ENCODE measurements at places on chromosomes 1 and 21.

- no peak for DNase-seq
Observed at GRCh38 chr1:31790140-31790539, 25.7 kb downstream of the SPOCD1 start.

DNA sequence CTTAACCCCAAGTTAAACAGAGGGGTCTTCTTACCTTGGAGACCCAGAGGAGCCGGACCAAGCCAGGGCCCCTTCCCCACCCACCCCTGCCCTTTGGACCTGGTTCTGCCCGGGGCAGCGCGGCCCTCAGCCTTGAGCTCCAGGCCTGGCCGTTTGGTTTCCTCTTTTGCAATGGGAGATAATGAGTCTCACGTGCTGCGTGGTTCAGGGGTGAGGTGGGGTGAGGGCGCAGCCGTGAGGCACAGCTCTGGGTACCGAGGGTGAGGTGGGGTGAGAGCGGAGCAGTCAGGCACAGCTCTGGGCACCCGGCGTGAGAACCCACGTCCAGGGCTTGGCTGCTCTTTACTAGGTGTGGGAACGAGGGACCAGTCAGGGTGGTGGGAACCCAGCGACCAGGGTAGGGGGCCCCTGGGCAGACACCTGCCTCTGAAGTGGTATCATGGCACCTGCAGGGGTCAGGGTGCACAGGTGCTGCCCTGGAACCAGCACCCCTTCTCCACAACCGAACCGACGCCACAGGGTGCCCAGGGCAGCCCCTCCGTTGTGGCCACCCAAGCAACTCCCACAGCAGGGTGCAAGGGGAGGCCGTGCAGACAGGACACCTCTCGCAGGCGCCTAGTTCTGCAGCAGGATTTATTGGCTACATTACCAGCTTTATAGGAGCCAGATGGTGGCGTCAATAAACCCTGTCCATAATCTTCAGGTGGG, 182.2 kb downstream of the PRDM16 start:
- DNase-seq, result no peak

GRCh38 chr1:154353966-154354365, 28.6 kb downstream of the ATP8B2 start:
- no peak for DNase-seq

GRCh38 chr21:46066591-46067331, 31.2 kb upstream of the COL6A2 start:
- peak; percentile 46 for DNase-seq

GRCh38 chr1:66271216-66271903, 262.6 kb upstream of the SGIP1 start:
- DNase-seq, result peak; percentile 99

DNA sequence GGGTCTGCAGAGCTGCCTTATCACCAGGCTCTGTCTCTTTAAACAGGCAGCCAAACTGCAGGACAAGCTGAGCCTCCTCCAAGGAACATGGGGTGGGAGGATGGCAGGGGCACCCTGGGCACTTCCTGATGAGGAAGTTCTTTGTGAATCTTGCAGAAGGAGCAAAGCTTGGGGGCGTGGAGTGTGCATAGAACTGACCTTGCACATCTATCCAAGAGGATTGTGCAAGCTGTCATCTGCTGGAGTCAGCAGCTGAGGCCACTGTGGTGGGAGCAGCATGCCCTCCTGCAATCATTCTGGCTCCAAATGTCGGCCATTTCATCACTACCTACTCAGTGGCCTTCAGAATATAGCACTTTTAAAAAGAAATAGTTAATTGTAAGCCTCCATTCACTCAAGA, 182.2 kb downstream of the AJAP1 start:
- no peak for DNase-seq

GRCh38 chr1:33382661-33383415, 48.1 kb downstream of the PHC2 start:
- no peak for DNase-seq

- no peak for DNase-seq
Observed at GRCh38 chr1:10836726-10837125, 40.3 kb upstream of the CASZ1 start.

- peak; percentile 69 for DNase-seq
Observed at GRCh38 chr1:32350785-32351398, 11.4 kb downstream of the FAM229A start.

- no peak for DNase-seq
Observed at GRCh38 chr1:231059566-231060193, 19.6 kb upstream of the FAM89A start.

DNA sequence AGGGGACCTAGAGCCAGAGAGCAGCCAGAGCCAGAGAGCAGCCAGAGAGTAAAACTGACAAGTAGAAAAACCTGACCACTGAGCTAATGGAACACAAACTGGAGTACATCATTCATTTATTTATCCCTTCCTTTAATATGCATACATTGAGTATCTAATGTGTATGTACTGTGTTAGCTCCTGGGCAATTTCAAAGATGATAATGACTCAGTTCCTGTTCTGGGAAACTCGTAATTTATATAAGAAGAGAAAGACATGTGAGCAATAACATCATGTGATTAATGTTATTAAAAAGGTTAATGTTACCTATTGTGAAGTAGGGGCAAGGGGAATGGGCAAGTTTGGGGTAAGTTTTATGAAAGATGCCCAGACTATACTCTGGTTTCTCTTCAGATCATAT, 199.9 kb downstream of the TNR start:
- DNase-seq, result no peak

DNA sequence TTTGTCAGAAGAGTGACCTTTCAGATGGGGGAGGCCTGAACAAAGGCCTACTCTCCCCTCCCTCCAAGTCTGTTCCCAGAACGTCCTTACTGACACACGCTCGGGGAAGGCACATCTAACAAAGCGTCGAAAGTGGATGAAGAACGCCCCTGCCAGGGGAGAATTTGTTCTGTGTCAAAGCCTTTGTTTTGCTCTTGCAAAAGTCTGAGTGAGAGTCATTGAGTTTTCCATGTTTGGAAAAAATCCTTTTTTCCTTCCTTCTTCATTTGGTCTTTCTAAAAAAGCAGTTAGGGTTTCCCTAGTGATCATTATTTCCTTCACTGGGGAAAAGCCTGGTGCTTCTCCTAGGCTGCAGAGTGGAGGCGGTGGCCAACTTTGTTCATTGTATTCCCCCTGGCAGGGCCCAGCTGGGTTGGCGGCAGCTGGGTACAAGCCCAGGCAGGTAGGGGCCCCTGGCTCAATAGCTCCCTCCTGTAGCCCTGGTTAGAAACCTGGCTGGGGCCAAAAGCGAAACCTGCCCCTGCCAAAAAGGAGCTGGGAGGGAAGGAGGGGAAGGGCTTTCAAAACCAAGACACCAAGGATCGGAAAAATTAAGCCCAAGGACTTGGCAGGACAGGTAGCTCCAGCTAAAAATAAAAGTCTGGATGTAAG, 81.1 kb downstream of the ITPKB start:
- DNase-seq, result no peak

DNA sequence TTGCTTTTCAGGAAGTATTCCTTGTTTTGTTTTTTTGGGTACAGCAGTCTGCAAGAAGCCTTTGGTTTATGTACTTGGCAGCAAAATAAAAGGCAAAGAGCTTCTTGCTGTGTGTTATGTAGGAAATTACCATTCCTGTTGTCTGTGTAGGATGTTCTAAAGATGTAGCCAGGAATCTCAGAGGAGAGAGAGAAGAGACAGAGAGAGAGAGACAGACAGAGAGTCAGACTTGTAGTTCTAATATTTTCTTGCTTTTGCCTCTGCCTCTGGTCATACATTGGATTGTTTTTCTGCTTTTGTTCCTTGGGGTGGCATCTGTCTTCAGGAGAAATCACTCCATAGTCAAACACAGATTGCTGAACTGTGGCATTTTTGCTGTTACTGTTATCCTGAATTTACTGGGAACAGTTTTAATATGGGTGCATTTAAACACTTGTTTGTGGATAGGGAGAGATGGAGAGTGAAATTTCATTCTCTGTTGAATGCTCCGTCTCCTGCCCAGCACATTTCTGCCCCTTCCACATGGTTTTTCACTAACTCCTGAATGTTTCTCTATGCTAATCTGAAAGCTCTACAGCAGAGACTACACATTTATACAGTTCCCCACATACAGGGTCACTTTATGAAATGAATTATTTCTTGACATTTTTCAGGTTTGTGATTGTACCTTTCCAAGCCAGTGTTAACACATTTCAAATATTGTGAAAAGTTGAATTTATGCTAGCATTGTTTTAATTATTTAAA, 49.8 kb downstream of the POU2F1 start:
- DNase-seq, result no peak

DNA sequence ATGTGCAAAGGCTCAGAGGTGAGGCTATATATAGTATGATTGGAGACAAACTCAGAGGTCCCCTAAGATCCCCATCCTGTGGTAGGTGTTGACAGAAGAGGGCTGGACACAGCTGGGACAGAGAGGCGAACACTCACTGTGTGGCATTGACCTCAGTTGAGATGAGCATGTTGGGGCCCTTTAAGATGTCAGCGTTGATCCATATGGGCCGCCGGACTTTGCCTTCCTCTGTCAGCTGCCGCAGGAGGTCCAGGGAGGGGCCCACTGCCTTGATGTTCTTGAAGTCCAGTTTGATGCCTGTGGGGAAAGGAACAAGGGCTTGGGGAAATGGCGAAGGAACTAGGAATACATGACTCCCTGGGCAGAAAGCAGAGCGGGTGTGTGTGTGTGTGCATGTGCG, 8.8 kb downstream of the FAM151A start:
- no peak for DNase-seq

- no peak for DNase-seq
Observed at GRCh38 chr1:33081554-33082305, 777 bp downstream of the AZIN2 start.

DNA sequence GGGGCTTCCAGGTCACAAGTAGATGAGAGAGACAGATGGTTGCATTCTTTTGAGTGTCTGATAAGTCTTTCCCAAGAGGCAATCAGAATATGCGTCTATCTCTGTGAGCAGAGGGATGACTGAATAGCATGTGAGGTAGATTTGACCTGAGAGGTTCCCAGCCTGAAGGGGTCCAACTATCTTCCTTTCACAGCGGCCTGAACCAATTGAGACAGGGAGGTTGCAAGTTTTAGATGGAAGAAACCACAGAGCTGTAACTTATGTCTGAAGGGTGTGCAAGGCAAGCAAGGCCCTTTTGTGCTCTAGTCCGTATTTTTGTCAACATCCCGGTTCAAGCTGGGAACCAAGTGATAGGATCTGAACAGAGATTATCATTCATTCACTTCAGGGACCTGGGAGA, 9.9 kb upstream of the RNF187 start:
- DNase-seq, result no peak

GRCh38 chr1:229111703-229112319, 159.1 kb upstream of the RAB4A start:
- DNase-seq, result peak; percentile 30

- no peak for DNase-seq
Observed at GRCh38 chr1:150995460-150995859, 11.2 kb downstream of the MINDY1 start.

GRCh38 chr1:198788561-198789064, 149.8 kb downstream of the PTPRC start:
- DNase-seq, result peak; percentile 52

GRCh38 chr1:43172527-43172972, 420 bp downstream of the CFAP57 start:
- peak; percentile 89 for DNase-seq

GRCh38 chr1:112522621-112523020, 13.9 kb downstream of the WNT2B start:
- DNase-seq, result peak; percentile 100

GRCh38 chr21:31711745-31712285, 20.1 kb downstream of the SCAF4 start:
- DNase-seq, result no peak

DNA sequence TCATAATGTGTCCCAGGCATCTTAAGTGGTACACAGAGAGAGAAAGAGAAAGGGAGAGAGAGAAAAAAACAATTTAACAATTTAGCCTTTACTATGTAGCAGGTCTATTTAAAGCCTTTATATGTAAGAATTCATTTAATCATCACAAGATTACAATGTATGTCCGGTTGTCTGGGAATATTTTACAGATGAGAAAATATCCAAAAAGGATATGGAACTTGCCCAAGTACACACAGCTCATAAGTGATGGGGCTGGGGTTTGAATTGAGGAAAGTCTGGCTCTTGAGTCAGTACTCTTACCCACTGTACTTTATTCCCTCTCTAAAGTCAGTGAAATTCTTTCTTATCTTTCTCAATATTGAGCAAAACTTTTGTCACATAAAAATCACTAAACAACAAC, 104.6 kb downstream of the LYPLAL1 start:
- DNase-seq, result no peak

- DNase-seq, result peak; percentile 44
Observed at GRCh38 chr1:157490467-157491165, 61.7 kb downstream of the FCRL5 start.

DNA sequence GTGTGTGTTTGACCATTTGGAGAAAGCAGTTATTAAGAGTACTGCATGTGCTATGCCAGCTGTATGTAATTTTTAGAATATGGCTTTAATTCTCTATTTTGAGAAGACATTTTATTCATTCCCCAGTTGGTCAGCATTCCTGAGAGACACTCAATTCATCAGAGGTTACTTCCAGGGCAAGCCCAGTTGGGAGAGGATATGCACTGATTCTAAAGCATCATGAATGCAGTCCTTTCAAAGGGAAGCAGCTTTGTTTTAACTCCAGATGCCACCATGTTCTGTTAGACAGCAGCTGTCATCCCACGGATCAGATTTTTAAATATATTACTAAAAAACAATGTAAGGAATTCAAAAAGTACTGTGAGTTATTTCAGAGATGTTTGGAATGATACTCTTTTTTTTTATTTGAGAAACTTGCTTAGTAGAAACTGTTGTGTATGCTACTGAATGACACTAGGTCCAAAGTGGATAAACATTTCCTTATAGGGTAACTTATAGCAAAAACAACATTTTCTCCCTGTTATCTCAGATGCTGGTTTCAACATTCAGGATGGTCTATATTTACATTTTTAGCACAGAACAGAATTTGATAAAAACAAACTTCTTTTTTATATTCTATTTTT, 149.5 kb upstream of the B3GALT2 start:
- DNase-seq, result peak; percentile 86

GRCh38 chr1:30936541-30937171, 28.1 kb upstream of the SDC3 start:
- DNase-seq, result no peak

DNA sequence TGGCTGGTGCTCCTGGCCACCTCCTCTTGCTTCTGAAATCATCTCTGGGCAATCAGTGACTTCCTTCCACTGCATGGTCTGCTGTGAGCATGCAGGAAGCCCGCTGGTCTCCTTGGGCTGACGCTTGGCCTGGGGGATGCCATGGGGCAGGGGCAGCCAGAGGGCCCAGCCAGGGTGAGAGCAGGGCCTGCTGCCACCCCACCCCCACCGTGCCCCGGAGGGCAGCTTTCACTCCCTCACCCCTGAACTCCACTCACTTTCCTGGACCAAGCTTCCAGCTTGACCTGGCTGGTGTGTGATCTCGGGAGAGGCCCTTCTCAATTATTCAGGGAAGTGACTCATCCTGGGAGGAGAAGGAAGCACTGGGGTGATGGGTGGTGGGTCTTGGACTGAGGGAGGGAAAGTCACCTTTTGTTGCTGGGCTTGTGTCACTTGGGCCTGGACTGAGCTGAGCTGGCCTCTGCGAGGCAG, 270.2 kb upstream of the CSF3R start:
- no peak for DNase-seq

DNA sequence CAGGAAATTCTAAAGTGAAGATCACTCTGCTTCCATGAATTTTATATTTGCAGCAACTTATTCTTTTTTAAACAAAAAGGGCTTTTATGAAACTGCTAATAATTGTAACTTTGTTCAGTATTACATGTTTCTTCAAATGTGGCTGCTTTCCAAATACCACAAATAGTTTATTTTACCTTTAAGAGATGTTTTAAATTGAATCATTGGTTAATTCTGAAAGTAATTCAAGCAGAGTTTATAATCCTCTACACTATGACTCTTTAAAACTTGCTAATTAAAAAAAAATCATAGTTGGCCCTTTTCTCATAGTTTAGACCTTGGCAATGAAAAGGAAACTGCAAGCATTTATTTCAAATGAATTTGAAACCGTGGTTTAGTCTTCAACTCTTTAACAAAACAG, 59.6 kb downstream of the SDCCAG8 start:
- DNase-seq, result peak; percentile 22

Measured in iris pigment epithelial cell (primary cell).